ENCODE measurements at places on chromosomes 6 and 20. TPM values are rescaled to one million over a fixed set of nuclear protein-coding genes. Genes with fewer than 3 reads are reported as not detected.

- no peak for DNase-seq
Measured at GRCh38 chr6:57137350-57137749, 34.8 kb upstream of the BAG2 start.

- no peak for DNase-seq
Measured at GRCh38 chr20:60795651-60796050, 456.4 kb upstream of the CDH4 start.

- no peak for DNase-seq
Measured at GRCh38 chr6:69825904-69826303, 29.1 kb upstream of the LMBRD1 start.

GRCh38 chr20:32418376-32418775 is 60.2 kb downstream of the ASXL1 start:
- no peak for DNase-seq

DNA sequence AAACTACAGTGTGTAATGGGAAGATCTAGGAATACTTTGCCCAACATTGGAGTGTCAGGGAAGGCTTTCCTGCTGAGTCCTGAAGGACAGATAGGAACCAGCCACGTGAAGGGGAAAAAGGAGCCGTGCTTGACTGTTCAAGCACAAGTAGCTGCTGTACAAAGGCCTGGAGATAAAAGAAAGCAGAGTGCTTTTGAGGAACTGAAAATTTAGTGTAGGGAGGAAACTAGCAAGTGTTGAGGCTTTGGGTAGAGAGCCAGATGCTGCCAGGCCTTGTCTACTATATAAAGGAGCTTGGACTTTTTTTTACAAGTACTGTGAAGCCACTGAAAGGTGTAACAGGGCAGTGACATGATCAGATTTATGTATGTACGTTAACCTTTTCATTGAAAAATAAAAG is 39.0 kb downstream of the DSE start:
- no peak for DNase-seq

DNA sequence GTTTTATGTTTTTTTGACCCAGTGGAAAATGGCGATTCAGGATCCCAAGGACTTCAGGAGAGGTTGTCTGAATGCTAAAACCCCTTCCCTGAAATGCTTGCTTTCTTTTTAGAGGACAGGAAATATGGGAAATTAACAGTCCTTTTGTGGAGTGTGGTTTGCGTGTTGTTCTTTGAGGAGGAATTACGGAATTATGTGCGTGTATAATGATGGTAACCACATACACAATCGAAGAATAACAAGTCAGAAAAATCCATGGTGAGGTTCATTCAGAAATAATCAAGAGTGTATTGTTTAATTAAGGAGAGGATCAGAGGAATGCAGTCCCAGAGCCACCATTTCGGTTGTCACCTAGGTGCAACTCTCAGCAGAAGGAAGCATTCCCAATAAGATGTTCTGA is 73.2 kb downstream of the PHACTR3 start:
- no peak for DNase-seq

- DNase-seq = no peak
Measured at GRCh38 chr20:58625585-58625984, 25.5 kb upstream of the STX16 start.

DNA sequence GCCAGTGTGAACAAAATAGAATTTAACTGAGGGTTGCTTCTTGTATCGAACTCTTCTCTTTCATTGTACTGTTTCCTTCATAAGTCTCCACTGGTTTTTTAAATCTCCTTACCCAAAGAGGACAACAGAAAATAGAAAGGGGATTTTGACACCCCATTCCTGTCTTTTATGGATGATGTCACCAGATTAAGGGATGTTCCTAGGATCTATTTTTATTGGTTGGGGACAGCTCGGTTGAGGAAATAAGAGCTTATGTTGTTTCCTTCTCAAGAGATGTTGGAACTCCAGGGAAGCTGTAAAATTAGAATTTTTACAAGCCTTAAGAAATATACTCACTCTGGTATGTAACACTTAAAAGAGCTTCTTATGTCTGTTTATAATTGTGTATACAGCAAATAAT is 171.5 kb downstream of the PHF3 start:
- DNase-seq = no peak

GRCh38 chr6:66481216-66481615 is 774.2 kb upstream of the EYS start:
- no peak for DNase-seq

GRCh38 chr6:54411767-54412166 is 103.5 kb downstream of the TINAG start:
- no peak for DNase-seq

GRCh38 chr20:36532388-36532787 is 8.9 kb upstream of the MYL9 start:
- DNase-seq = no peak

The RAMACL gene
- total RNA-seq = 0.29 TPM

The NKAIN4 gene
- total RNA-seq = 20.9 TPM

The SYNE1 gene
- total RNA-seq = 2.5 TPM

The RIPOR3 gene
- 0.48 TPM for total RNA-seq

Data from H9 (cell line).